ENCODE measurements at places on chromosomes 6 and 20.

DNA sequence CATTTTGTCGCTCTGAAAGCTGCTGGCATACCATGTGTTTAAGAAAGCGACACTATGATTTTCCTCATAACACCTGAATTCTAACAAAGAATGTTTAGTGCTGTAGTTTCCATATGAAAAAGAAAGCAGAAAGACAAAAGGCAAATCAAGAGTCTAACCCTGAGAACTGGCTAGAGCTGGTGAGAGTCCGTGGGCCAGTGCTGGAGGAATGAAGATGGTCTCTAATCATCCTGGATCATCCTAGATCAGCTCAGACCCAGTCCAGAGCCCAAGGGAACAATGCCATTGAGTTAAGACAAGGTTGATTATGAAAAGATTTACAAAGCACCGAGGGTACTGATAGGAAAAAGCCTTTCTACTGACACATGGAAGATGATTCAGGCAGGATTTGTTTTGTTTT, 73.0 kb upstream of the MYLIP start:
- no peak for DNase-seq

DNA sequence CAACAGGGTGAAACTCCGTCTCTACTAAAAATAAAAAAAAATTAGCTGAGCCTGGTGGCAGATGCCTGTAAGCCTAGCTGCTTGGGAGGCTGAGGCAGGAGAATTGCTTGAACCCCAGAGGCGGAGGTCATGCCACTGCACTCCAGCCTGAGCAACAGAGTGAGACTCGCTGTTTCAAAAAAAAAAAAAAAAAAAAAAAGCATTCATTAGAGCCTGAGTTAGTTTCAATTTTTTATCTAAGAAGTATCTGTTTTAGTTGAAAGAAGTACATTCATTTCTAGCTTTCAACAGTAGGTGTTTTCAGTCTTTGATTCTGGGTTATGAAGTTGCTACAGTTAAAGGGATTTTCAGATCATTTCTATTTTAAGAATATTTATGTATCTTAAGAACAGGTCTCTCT, 42.2 kb downstream of the ZNF292 start:
- no peak for DNase-seq

- no peak for DNase-seq
Measured at GRCh38 chr6:109393886-109394281, 11.6 kb upstream of the CD164 start.

DNA sequence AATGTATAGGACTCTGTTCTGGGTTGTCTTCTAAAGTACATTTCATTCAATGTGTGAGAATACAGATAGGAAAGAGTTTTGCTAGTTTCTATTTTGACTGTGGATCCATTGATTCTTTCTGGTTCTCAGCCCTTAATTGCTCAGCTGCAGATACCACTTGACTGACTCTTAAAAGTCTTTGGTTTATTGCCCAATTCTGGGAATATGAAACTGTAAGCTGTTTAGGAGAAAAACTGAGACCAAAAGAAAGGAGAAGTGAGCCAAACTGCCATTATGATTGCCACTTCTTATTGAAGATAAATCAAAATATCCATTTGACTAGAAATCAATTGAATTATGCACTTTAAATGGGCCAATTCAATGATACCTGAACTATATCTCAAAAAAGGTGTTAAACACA, 211.4 kb downstream of the ESR1 start:
- no peak for DNase-seq

DNA sequence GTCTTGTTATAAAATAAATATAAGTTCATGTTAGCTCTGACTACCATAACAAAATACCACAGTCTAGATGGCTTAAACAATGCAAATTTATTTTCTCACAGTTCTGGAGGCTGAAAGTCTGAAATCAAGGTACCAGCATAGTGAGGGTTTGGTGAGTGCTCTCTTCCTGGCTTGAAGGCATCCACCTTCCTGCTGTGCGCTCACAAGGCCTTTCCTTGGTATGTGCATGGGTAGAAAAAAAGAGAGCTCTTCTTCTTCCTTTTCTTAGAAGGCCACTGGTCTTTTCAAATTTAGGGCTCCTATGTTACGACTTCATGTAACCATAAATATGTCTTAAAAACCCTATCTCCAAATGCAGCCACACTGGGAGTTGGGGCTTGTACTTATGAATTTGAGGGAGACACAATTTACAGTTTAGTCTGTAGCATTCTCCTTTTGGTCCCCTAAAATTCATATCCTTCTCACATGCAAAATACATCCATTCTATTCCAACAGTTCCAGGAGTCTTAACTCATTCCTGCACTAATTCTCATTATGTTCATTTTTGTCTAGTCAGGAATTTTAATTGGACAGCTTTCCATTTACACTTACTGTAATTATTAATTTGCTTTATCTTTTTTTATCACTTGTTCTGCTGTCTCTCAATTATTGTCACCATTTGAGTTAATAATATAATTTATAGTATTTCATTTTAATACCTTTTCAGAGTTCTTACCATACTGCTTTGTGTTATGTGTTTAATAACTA, 381.9 kb upstream of the EPHA7 start:
- no peak for DNase-seq

DNA sequence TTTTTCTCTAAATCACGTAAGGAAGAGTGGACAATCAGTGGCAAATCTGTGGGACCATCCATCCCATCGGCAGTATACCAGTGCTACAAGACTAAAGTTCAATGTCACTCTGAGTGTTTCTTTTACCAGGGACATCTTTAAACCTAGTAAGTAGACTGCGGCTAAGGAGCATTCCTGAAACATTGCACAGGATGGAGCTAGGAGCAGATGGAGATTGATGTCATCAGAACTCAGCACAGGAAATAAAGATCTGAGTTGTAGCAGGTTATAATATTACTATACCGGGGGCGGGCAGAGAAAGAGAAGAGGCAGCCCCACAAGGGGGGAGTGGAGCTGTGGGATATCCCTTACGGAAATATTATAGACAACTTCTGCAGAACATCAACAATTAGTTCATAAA, 162.1 kb downstream of the MTFR2 start:
- DNase-seq, result no peak

DNA sequence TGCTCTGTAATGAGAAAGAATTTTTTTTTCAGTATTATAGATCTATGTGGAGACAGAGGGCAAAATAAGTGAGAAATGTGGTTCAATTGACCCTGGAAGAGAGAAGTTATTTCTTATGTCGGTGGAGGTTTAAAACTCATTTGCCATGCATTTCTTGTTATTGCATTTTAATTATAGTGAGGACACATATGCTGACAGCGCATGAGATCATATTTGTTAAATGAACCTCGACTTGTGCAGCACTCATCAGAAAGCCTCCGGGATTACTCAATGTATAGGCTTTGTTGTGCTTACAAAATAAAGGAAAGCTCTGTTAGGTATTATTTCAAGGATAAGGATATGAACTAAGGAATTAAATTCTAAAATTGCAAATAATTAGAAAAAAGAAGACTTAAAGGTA, 915.1 kb upstream of the MAP3K7 start:
- no peak for DNase-seq

DNA sequence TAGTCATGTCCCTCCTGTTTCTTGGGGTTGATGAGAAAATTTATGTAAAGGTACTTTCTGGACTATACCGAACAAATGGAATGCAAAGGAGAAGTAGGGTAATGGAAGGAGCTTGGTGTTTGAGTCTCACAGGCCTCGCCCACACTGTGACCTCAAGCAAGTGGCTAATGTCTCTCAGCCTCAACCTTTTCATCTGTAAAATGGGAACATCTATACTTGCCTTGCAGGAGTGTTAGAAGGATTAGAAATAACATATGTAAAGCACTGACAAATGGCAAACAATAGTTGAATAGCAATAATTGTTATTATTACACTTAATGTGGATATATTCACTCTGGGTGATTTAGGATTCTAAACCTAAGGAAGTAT, 8.9 kb upstream of the PKIG start:
- no peak for DNase-seq

DNA sequence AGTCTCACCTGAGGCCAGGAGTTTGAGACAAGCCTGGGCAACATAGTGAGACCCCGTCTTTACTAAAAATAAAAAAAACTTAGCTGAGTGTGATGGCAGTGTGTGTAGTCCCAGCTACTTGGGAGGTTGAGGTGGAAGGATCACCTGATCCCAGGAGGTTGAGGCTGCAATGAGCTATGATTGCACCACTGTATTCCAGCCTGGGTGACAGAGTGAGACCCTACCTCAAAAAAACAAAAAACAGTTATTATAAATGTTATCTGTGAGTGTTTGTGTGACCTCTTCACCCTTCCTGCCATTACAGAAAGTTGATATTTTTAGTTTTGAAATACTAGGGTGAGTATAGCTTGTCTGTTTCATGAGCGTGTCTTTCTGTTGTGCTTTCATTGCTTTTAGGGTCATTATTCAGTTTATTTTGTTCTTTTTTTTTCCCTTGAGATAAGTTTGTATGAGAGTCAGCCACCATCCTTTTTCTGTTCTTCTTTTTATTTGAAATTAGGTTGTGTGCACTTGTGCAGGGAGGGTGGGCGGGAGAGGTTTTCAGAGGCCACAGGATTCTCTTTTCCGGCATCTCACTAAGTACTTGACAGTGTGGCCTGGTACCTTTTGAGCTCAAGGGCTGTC, 26.2 kb downstream of the CDYL start:
- DNase-seq, result no peak

DNA sequence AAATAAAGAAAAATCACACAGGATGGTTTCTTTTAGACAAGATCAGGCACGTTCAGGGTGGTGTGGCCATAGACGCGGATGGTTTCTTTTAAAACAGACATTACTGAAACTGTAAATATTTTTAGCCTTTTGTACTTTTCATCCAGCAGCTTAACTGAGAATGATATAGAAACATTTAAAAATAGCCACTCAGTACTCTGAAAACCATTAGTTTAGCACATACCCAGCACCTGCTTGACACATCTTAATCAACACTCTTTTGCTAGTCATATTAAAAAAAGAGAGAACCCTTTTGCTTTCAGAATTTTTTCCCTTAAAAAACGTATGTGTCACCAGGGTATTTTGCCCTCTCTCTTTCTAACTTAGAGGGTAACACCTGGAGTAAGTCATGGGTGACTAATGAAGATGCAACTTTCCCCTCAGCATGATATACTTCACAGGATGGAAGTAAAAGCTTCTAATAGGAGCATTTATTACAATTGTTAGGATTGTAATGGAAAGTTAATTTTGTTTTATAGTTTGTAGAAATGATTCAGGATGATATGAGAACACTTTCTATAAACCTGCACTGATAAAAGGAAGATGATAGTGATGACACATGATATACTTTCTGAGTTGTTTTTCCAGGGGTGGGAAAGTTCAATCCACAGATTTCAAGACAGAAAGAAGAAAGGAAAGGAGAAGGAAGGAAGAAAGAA, 45.2 kb downstream of the BACH2 start:
- no peak for DNase-seq

GRCh38 chr6:21323577-21323976, 270.0 kb upstream of the SOX4 start:
- DNase-seq, result no peak

GRCh38 chr6:101232961-101233360, 160.5 kb upstream of the GRIK2 start:
- DNase-seq, result no peak

DNA sequence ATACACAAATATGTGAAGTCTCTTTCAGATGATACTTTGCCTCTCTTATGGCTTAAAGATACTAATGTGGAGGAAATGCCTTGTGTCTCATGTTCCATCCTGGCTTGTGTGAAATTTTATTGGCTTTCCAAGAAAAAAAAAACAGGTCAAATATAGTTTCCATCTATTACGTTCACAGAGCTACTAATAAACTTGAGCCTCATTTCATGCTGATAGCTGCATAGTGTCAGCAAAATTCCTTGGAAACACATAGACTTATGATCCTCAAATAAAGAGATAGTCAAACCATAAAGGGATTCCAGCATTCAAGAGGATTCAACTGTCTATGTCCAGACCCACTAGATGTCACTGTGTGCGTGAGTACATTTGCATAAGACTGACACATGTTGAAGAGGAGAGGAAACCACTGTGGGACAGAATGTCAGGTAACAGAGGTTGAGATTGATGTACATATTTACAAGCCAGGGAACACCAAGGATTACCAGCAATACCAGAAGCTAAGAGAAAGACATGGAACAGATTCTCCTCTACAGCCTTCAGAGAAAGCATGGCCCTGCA, 266.6 kb downstream of the COL12A1 start:
- DNase-seq, result no peak

- DNase-seq, result no peak
Measured at GRCh38 chr6:14965424-14966075, 280.3 kb upstream of the JARID2 start.

DNA sequence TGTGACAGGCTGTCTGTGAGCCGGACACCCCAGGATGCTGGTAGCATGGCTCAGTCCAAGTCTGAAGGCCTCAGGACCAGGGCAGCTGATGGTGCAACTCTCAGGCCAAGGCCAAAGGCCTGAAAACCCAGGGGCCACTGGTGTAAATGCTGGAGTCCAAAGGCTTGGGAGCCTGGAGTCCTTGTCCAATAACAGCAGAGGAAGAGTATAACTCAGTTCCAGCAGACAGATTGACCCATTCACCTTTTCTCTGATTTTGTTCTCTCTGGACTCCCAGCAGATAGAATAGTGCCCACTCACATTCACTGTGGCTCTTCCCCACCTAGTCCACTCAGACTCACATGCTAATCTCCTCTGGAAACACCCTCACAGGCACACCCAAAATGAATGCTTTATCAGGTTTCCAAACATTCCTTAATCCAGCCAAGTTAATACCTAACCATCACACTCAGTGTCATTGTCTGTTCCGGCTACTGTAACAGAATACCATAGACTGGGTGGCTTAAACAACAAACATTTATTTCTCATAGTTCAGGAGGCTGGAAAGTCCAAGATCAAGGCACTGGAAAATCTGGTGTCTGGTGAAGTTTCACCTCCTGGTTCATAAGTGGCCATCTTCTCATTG, 5.0 kb upstream of the TRAF3IP2 start:
- DNase-seq, result no peak

DNA sequence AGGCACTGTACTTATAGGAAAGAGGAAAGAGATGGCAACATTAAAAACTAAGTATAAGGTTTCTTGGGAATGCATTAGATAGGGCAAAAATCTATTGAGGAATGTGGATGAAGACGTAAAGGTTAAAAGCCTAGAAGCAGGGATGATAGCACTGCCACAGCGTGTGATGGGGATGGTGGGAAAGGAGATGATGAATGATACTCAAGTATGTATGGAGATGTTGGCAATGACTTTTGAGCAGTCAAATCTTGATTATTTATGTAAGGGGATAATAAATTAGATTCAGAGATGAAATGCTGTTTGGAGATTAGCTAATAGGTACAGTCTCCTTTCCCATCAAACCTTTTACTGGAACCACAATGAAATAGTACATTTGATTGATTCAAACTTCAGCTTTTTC, 432.8 kb downstream of the GRIK2 start:
- DNase-seq, result no peak

GRCh38 chr20:61387204-61387953, 135.3 kb downstream of the CDH4 start:
- no peak for DNase-seq

DNA sequence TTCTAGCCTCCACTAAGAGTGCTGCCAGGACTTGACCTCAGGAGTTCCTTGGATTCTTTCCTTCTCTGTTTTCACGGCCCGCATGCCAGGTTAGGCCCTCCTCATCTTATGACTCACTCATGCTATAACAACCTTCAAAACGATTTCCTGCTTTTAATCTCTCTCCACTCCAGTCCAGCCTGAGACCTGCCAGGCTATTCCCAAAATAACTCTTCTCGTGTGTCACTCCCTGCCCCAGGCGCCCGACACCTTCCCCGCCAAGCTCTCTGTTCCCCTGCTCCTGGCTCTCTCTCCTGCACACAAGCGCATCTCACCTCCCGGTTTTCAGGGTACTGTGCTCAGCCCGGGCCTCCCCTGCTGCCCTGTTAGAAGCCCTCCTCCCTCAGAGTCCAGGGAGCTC, 64.1 kb upstream of the RPS6KA2 start:
- DNase-seq, result no peak

Data from stimulated activated CD4-positive, alpha-beta T cell treated with anti-CD3 and anti-CD28 coated beads, Interleukin-1b, Interleukin-23, amount 100 ng/mL, for 4 hours (primary cell).